NCI-H1436 treated with DMSO at 0.1 percent for 48 hours (cell line): ENCODE measurements at places on chromosomes 3 and 15.

- DNase-seq = no peak
Measured at GRCh38 chr3:51933471-51934138, 8.1 kb downstream of the RRP9 start.

DNA sequence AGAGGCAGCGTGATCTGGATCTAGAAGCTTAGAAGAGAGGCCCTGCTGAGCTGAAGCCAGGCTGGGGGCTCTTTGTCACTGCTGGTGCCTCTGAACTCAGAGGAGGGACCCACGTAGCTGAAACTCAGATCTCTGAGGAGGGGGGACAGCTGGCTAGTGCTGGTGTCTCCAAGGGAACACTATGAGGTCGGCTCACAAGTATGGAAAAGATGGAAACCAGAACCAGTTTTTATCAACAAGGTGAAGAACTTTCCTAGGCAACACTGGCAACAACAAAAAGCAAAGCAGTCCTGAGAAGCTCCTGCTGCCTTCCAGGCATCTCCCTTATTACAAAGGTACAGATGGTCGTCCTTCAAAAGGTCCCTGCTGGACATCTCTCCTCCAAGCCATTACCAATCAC lies 27.0 kb upstream of the FSTL1 start:
- DNase-seq = no peak

- DNase-seq = no peak
Measured at GRCh38 chr15:76467136-76467535, 130.6 kb downstream of the ISL2 start.

DNA sequence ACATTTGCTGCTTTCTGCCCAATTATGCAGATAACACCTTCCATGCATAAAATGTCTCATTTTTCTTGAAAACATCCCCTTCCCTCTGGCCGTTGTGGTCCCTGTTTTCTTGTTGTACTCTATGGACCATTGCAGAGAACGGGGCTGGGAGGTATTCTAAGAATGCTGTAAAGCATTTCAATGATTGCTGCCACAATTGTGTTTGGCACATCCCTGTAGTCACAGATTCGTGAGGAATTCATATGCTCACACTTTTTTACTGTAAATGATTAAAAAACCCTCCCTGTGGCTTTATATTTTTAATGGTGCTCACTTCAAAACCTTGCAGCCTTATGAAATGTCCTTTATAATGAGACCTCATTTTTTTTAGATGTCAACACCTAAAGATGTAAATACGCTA lies 207.2 kb upstream of the GBE1 start:
- DNase-seq = no peak

- DNase-seq = no peak
Measured at GRCh38 chr15:24899795-24900194, 55.0 kb upstream of the SNRPN start.

DNA sequence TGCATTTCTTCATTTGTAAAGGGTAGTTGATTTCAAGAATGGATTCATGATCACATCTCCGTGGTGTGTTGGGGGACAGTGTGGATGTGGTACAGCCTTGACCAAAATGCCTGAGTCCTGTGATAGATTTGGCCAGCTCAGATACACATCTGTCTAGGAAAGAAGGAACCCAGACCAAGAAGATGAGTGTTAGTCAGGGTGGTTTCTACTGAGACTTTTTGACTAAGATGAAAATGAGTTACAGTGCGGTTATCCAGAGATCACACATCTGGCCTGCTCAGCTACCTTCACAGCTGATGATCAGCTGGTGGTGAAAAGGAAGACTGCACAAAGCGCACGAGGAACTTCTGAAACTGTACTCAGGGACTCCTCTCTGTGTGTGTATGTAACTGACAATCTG lies 68.0 kb downstream of the FNDC3B start:
- no peak for DNase-seq

DNA sequence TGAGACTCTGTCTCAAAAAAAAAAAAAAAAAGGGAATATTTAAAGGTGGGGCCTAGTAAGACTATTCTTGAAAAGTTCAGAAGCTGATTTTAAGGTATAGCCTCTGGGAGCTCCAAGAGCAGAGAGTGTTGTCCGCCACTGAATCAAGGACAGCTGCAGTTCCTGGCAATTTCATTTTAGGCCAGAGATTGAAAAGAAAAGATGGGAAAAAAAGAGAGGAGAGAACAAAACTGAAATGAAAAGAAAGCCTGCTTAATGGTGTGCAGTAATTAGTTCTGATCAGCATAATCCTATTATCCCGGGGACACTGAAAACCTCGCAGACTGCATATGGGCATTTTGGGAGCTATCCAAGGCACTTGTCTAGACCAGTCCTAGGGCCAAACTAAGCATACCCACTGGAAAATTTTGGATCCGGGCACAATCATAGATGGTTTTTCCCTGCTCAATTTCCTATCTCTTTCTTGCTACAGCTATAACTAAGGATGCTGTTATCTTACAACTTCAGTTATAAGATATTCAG lies 43.2 kb downstream of the EHHADH start:
- DNase-seq = no peak

GRCh38 chr15:93980261-93980911 lies 251.0 kb upstream of the MCTP2 start:
- DNase-seq = no peak

DNA sequence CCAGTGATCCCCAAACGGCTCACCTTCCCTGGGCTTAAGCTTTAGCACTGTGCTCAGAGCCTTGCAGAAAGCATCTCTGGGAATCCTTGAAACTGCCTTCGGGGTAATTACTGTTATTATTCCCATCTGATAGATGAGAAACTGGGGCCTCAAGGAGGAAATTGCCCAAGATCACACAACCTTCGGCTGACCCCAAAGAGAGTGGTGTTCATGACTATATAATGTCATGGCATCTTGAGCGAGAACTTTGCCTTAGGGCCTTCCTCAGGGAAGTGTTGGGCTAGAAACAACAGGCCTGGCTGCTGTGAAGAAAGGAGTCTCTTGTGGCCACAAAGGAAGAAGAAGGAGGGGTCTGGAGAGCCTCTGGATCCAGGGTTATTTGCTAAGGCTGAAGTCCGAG lies 388.7 kb upstream of the CFAP20DC start:
- DNase-seq = no peak

DNA sequence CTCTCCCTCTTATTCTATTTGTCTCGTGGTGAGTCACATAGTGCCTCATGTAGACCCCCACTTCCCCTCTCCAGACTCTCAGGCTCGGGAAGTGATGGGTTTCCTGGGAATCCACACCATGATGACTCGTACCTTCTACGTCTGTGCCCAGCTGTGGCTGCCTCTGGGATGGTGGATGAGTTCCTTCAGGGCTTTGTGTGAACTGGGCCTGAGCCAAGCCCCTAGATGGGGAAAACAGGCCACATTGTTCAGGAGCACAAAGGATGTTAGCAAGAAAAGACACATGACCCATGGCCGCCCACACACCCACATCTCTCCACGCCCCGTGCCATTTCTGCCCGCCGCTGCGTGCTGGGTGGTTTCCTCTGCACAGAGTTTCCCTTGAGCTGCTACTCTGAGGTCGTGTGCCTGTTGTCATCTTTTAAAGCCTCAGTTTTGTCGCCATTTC lies 10.5 kb downstream of the ISG20 start:
- no peak for DNase-seq

DNA sequence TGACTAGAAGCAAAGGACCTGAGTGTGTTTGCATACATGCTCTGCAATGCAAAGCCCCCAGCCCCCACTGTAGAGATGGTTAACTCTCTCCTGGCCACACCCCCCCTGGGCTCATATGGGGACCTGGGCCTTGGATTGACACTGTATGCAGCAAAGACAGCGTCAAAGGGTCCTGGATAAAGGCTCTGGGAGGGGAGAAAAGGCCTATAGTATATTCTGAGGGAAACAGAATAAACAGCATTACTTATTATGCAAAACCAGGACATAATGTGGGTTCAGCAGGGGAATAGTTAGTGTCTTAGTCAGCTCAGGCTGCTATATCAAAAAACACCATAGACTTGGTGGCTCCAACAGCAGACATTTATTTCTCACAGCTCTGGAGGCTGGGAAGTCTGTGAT lies 158.7 kb downstream of the APBA2 start:
- DNase-seq = no peak

DNA sequence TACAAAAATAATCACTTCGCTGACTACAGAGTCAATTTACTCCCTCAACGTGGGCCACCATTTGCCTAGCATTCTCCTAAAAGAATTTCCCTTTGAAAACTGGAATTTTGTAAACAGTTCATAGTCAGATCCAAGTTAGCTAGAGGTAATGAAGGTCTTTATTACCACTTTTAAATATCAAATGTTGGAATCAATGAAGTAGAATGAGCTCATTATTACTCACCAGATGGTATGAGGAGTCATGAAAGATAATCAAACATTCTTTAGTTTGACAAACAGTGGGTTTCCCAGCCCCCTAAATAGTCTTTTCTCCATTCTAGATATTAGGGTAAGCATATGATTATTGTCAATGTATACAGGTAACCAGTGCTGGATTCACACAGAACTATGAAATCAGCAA lies 455.7 kb upstream of the THBS1 start:
- no peak for DNase-seq

DNA sequence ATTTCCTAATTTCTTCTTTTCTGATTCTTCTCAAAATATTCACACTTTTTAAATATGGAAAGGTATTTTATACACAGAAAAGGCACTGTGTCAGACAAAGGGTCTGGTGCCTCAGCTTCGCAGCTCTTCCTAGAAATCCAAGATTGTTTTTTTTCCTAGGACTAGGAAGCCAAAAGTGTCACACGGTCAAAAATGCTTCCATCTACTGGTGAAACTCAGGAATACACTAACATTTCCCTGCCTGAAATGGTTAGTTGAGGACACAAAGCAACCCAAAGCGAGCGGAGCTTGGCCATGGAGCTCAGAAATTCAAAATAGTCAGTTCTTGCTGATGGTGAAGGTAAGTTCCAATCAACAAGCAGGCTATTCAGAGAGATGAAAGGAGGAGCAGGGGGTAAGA lies 426.5 kb upstream of the RASGRP1 start:
- no peak for DNase-seq

GRCh38 chr3:52144034-52144795 lies 10.0 kb downstream of the POC1A start:
- DNase-seq = no peak

DNA sequence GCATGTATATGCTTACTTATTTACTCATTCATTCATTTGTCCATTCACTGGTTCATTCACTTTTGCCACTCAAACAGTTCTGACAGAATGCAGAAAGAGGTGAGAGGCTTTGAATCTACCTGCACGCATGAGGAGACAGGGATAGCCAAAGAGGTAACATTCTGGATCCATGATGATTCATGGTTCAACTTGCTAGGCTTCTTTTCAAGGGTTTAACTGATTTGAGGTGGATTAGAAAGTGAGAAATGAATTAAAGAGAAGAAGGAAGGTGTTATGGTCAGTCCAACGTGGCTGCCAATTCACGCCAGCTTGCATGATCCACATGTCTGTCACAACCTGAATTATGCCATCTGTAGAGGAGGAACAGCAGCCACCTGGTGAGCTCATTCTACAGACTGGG lies 260.6 kb downstream of the ARRDC4 start:
- no peak for DNase-seq

- no peak for DNase-seq
Measured at GRCh38 chr3:157152438-157152837, 7.5 kb downstream of the CCNL1 start.

DNA sequence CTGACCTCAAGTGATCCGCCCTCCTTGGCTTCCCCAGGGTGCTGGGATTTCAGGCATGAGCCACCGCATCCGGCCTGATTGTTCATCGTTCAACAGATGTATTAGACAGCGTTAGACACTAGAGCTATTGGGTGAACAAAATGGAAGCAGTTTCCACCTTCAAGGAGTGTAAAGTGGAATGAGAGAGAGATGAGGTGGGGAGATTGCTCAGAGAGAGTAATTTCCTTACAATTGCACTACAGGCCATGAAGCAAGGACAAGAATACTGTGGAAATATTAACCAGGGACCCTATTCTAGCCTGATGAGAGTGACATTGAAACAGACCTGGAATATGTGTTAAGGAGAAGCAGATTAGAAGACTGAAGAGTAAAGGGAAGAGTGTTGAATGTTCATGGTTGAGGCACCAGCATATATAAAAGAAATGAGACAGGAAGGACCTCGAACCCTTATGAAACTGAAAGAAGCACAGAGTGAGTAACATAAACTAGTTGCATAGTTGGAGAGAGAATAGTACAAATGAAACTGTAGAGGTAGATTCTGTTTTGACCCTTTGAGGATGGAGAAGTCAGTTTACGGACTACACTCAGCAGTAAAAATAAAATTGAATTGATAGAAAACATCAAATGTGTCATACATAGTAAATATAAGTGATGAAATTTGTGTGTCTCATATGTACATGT lies 7.2 kb downstream of the RTF1 start:
- no peak for DNase-seq

GRCh38 chr15:38650384-38650783 lies 85.8 kb upstream of the RASGRP1 start:
- no peak for DNase-seq

DNA sequence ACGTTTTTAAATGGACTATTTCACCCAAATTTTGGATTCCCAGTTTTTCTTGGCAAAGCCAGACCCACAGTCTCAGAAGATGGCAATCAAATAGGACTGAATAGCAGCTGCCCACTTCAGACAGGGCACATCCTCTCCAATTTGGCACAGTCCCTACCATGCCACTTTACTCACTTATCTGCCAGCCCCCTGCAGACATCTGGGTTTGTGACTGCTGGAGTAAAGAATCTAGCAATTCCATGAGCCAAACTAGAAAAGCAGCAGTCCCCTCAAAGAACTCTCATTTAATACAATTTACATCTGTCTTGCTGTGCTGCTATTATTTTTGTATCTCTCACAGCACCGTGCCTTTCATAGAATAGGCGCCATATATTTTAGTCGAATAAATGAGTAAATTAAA lies 16.0 kb upstream of the LRRN1 start:
- DNase-seq = no peak

GRCh38 chr15:70097063-70097320 lies 725 bp downstream of the TLE3 start:
- DNase-seq = no peak

DNA sequence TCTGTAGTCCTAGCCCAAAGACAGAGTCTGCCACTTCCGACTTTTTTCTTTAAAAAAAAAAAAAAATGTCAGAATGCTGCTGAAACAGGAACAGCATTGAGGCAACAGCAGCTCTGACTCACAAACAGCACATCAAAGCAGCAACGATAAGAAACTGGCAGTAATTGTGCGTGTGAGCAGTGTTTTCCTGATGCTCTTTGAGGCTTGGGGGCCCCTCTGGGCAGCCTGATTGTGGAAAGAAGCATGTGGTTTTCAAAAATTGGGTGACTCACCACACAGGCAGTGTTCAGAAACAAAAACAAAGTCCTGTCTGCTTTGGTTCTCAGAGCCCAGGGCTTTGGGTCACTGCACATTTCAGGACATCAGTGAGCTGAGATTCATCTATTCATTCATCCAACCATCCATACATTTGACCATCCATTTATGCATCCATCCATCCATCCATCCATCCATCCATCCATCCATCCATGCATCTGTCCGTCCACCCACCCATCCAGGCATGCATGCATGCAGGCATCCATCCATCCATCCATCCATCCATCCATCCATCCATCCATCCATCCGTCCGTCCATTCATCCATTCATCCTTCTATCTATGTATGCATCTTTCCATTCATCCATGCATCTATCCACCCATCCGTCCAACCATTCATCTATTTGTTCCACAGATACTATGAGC lies 308.4 kb downstream of the RPLP1 start:
- no peak for DNase-seq
